ENCODE measurements at places on chromosomes 5 and 9.

DNA sequence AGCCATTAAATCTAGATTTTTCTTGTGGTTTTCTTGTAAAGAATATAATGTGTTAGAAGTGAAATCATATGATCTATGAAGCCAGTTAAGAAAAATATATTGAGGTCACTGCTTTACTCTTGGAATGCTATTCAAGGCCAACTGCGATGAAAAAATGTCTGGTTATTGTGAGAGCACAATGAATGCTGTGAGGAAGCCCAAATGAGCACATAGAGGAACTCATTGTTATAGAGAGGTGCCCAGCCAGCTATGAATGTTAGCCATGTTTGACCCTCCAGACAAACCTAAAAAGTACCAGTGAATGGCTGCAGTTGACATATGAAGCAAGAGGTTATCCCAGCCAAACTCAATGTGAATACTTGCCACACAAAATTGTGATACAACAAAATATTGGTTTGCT, 359.8 kb upstream of the FAM174A start:
- no peak for DNase-seq

DNA sequence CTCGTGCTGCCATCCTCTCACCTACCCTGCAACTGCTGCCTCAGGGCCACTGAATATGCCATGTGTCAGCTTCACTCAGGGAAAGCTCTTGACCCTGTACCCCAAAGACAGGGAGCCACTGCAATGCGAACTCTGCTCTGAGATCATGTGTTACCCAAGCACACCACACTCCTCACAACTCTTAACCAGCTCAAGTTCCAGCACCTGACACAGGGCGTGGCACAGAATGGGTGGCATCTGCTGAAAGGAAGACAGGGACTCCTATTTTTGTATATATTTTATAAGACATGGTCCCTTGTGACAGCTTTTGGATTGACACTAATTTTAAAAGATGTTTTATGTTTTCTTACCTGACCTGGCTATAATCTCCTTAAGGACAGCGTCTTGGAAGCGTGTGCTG, 10.7 kb downstream of the PHYKPL start:
- DNase-seq = no peak

GRCh38 chr5:115381911-115382662, 85.6 kb upstream of the CCDC112 start:
- DNase-seq = no peak

DNA sequence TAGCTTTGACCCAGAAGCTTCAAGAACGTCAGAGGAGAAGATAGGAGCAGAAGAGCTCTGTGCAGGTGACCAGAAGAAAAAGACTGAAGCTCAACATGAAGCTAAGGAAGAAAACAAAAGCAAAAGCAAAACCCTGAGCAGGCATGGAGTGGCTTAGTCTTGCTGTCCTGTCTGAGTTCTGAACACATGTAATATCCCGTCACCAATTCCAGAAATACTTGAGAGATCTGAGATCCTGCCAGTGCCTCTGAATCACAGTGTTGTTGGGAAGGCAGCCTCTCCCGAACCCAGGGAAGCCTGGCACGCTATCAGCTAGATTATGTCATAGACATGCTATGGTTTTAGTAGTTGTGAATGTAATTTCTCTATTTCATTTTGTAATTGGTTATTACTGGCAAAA, 235.7 kb downstream of the ICE1 start:
- DNase-seq = peak; percentile 79

GRCh38 chr5:175284806-175285205, 159.2 kb downstream of the DRD1 start:
- DNase-seq = no peak

DNA sequence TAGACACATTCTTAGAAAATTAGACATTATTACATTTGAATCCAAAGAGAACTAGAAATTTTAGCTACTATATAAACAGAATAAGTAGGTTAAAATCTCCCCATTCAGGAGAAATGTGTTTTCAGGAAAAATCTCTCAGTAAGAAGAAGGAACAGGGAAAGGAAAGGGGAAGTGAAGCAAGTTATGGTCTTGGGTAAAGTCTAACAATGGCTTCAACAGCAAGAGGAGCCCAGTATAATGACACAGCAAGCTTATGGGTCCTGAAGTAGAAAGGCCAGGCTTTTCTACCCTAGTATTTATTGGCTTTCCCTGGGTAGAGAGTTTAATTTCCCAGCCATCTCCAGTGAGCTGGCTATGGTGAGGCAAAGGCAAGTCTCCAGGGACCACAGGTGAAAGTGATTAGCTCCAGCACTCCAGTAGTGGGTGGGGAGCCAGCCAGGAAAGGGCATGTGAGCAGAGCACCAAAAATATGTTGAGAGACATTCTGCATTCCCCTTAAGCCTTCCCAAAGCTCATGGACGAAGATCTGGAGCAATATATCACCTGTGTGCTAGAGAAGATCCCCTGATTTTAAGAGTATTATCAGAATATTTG, 981.7 kb downstream of the NR2F1-AS1 start:
- no peak for DNase-seq

- no peak for DNase-seq
Measured at GRCh38 chr9:92616199-92616641, 53.7 kb downstream of the IPPK start.

DNA sequence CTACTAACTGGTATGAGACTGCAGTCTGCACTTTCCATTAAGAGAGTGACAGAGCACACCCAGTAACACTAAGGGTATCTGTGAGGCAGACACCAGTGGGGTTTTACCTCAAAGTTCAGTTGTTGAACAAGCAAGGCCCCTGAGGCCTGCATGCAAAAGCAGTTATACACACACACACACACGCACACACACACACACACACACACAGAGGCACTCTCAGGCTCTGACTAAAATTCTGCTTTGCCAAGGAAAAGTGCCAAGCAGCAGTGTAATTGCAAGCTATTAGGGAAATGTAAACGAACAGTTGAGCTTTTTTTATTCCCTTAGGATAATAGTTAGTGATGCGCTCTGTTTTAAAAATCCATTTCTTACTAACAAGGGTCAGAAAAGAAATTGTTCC, 377.1 kb downstream of the SPOCK1 start:
- DNase-seq = no peak

GRCh38 chr5:125367702-125368101, 621.3 kb upstream of the ZNF608 start:
- no peak for DNase-seq

GRCh38 chr9:38233796-38234355, 158.6 kb upstream of the ALDH1B1 start:
- no peak for DNase-seq

GRCh38 chr5:135850231-135850630, 15.8 kb downstream of the SLC25A48 start:
- DNase-seq = no peak

DNA sequence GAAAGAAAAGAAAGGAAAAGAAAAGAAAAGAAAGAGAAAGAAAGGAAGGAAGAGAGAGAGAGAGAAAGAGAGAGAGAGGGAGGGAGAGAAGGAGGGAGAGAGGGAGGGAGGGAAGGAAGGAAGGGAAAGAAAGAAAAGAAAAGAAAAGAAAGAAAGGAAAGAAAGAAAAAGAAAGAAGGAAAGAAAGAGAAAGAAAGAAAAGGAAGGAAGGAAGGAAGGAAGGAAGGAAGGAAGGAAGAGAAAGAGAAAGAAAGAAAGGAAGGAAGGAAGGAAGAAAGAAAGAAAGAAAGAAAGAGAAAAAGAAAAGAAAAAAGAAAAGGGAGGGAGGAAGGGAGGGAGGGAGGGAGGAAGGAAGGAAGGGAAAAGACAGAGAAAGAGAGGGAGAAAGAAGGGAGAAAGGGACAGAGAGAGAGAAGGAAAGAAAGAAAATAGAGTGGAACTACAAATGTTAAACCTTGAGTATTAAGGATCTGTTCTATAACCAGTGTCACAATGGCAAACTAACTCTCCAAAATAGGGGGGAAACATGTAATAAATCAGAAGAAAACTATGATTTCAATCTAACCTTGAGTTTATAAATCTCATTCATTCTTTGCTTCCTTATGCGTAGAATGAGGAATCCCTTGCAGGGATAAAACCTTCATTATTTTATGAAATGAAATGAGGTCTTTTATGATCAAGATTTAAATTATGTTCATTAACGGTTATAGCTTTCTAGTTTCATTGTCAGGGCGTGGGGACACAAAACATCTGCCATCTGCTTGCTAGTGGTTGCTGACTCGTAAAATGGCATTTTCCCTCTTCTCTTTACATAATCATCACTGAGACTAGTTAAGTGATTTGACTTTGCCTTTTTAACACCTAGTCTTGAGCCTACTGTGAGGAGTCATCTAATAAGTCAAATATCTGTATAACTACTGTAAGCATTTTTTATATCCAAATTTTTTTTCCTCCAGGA, 40.7 kb upstream of the RAD23B start:
- no peak for DNase-seq

- no peak for DNase-seq
Measured at GRCh38 chr9:71878327-71879274, 32.4 kb downstream of the ABHD17B start.

DNA sequence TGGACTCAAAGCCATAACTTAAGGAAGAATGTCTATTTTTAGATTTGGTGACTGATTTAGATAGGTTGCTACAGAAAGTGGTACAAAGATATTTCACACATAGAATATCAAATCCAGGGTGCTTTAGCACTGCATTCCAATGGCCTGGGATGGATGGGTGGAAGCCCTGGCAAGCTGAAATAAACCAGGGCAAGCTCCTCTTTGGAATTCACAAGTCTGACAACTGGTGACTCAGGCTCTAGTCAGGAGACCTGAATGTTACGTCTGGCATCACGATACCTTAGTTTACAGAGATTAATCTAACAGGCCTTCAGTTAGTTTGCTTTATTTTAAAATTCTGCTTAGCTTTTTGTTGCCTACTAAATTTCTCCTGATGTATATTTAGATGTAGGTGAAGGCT, 144.0 kb downstream of the TMC1 start:
- DNase-seq = no peak

DNA sequence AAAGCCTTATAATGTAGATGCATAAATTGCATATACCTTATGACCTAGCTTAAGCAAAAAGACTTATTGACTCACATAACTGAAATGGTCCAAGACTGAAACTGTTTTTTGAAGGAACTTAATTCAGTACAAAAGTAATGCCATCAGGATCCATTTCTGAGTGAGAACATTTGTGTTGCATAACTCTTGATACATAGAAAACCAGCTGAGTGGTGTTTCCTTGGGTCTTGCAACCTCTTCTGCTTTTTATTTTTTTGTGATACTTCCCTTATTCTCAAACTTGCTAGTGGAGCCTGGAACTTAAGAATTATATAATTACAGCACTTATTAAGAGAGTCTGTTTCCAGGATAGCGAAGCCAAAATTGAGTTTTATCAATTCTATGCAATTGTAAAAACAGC, 272.0 kb downstream of the MAN2A1 start:
- no peak for DNase-seq

DNA sequence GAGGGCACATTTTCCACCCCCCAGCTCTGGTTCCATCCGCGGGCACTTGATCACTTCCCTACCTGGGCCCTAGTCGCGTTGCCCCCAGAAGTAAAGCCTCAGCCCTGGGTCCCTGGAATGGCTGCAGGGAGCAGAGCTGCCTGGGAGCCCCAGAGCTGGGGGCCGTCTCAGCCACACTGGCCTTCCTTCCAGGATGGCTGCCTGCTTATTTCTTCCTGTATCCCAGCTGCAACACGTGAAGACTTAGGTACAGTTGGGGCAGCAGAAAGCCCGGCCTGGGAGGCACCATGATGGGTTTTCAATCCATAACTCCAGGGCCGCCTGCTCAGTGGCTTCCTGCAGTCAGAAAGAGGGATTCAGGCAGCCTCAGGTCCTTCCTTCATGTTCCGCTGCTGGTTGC, 232.3 kb downstream of the IRX2 start:
- DNase-seq = no peak

DNA sequence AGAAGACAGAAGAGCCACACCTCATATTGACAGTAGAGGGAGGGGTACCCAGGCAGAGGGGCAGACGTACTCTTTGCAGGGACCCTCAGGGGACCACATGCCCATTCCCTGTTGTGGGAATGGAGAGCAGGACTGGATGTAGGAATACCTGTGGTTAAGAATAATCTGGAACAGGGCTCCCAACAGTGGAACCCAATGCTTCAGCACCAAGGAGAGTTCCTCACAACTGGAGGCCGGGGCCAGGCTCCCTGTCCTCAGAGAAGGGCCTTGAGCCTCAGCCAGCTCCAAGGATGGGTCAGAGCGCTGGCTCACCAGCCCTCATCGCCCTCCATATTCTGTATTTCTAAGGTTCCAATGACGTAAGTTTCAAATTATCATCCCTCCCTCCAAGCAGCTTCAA, 7.4 kb upstream of the SHC3 start:
- no peak for DNase-seq

- no peak for DNase-seq
Measured at GRCh38 chr5:342501-343460, 21.3 kb downstream of the AHRR start.

- no peak for DNase-seq
Measured at GRCh38 chr5:173969167-173970049, 19.6 kb upstream of the C5orf47 start.

- DNase-seq = peak; percentile 57
Measured at GRCh38 chr5:76601470-76601869, 21.7 kb downstream of the F2RL2 start.
